ENCODE measurements at places on chromosomes 7 and 10.
A peak's percentile ranks its signal among the peaks of the same experiment; 100 is the strongest.

DNA sequence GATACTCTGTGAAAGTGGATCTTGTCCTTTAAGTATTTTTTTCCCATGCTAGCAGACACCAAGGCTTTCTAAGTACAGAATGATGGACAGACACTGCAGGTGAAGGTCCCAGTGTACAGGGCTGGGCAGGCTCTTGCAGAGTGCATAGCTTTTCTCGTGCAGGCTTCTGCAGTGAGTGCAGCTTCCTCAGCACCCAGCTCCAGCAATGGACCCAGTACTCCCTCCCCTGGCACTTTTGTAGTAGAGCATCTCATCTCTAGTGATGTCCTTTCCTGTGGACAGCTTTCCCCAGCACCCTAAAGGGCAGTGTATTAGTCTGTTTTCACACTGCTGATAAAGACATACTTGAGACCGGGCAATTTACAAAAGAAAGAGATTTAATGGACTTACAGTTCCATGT lies 104.3 kb downstream of the CUL2 start:
- DNase-seq: no peak

GRCh38 chr7:15820319-15820718 lies 133.8 kb upstream of the MEOX2 start:
- no peak for DNase-seq

DNA sequence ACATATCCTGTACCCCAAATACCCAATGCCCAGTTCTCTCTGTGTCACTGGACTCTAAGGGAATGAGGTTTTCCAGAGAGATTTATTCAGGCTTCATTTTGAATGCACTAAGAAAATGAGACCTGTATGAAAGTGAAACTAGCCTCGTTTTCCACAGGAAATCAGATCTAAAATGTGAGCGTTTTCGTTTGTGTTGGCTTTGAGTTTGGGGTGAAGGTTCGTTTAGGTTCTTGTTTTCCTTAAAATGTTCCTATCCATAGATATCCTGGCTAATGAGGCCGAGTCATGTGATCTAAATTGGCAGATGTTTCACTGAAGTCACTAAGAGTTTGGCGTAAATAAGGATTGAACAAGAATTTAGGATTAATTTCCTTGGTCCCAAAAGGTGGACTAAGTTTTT lies 90.9 kb upstream of the BMPER start:
- no peak for DNase-seq

DNA sequence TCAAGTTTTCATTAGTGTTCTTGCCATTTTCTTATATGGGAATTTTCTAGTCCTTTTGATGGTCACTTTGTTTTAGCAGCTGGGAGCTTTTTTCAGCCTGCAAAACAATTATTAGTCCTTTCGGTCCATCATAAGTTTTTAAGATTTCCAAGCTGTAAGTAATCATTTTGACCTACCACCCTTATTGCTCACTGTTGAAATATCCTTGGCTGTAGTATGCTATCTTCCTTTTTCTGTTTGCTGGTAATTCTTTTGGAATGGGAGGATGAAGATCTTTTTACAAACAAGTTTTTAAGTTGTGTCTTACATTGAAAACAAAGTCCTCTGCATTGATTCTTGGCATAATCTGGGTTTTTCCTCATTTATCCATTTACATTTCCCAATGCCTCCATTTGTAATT lies 24.0 kb downstream of the BZW2 start:
- no peak for DNase-seq

DNA sequence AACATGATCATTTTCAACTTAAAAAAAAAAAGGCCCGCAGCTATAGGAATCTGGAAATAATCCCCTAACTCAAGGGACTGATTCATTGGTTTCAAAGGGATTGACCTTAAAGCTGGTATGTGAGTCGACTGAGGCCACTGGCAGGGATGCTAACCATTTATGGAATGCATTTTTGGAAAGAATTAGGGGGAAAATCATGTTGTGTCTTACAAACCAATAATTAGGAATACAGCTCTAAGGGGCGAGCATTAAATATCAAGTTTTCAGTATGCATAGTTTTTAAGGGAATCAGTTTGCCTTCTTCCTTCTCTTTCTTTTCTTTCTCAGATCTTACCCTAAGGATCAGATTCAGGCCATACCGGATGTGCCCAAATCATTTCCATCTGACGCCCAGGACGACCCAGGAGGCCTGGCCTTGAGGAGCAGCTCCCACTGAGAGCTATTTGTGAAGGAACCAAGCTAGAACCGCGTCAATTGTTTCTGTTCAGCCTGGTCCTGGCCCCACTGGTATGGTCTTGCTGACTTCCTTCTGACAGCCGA lies 48.7 kb downstream of the BPGM start:
- DNase-seq: no peak

- no peak for DNase-seq
These were observed 153.4 kb downstream of the ATE1 start for GRCh38 chr10:121774404-121774803.

GRCh38 chr10:15868006-15868405 lies 7.7 kb upstream of the MINDY3 start:
- DNase-seq: no peak

DNA sequence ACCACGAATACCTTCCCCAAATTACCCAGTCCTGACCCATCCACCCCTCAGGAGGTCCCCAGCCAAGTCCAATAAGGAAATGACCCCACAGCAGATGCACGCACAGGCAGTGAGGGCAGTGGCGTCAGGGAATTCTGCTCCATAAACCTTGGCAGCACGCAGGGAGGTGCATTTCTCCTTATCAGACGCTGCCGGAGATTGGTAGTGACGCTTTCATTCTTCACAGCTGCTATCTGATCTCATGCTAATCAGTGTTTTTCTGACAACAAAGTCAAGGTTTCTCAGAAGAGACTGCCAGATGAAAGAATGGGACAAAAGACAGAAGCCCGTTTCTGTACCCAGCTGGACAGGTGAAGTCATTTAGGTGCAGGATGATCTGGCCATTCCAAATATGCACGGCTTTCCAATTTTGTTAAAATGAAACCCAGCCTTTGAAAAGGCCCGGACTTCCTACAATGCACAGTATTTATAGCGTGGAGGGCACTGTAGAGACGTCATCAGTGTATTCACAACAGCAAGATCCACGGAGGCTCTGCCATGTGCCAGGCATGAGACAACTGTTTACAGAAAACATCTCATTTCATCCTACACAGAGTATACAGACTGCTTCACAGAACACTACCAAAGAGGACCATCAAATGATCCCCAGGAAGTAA lies 35.3 kb downstream of the DIP2C start:
- no peak for DNase-seq

DNA sequence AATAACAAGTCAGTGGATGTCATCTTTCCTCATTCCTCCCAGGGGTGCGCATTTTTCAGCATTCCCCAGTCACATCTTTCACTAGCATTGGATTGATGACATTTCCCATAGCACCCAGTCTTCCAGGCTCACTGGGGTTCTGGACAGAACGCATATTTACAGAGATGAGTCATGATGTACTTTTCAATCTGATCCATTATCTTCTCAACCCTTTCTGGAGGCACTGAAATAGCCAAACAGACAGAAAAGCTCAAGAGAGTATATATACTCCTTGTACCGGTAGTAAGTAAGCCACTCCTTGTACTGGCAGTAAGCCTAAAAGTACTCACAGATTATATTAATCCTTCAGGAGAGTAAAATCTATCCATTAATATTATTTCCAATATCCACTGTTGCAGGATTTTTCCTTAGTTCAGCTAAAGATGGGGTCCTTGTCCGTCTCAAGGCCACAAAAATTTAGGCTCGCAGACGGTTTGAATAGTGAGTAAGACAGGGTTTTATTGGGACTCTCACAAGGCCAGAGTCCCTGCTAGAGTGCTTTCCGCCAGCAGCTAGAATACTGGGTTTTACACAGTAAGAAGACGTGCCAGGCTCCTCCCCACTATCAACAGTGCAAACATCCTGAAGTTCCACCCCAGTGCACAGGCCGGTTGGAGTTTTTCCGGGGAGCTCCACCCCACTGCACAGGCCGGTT lies 60.8 kb downstream of the MDH2 start:
- DNase-seq: no peak

DNA sequence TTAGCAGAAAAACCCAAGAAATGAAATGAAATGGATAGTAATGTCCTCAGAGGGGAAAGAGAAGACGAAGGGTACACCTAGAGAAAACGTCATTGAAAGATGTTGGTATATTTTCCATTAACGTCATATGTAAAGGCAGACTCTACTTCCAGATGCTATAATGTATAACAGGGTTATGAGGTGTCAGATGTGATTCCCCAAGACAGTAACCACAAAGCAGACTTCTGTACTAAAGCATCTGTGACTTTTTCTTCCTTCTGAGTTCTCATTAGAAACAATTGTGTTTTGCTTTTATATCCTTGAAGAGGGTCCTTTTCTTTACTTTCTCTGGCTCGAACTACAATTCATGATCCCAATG lies 37.4 kb downstream of the LRRC72 start:
- no peak for DNase-seq

GRCh38 chr7:132773527-132773956 lies 197.3 kb upstream of the PLXNA4 start:
- no peak for DNase-seq

GRCh38 chr10:65320236-65321026 lies 1605.4 kb upstream of the LRRTM3 start:
- no peak for DNase-seq

DNA sequence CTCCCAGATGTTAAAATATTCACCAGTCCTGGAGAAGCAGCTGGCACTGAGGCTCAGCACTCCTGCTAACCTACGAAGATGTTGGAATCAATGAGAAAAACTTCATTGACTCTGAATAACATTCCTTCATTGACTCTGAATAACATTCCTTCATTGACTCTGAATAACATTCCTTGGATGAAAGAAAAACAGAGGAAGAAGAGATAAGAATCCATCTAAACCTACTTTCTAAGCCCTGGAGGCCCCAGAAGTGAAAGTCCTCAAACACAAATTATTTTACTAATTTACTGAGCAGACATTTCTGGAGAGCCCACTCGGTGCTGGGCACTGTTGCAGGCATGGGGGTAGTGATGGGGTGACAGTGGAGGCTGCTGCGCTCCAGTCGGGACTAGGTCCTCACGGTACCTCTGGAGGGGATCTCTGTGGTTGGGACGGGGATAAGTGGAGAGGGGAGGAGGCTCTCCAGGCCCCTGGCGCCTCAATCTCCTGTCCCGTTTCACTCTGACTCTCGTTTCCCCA lies 254.1 kb downstream of the WDR37 start:
- DNase-seq: no peak

- peak; percentile 69 for DNase-seq
These were observed 745 bp downstream of the DAGLB start for GRCh38 chr7:6446838-6447580.

GRCh38 chr7:41648501-41648900 lies 54.4 kb downstream of the INHBA start:
- no peak for DNase-seq

GRCh38 chr7:129719980-129720732 lies 108.6 kb downstream of the NRF1 start:
- DNase-seq: no peak

DNA sequence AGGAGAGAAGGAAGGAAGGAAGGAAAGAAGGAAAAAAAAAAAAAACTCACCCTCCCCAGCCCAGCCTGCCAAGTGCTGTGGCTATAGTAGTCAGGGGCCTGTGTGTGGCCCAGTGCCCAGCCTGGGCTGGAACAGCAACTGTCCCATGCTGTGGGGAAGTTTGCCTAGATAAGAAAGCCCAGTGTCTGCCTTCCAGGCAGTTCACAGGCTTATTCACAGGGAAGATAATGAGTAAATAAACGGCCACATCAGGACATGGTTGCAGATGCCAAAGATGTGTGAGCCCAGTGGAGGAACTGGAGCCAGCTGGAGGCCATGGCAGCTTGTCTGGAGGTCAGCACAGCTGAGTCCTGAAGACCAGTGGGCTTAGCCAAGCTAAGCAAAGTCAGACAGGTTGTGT lies 132.4 kb upstream of the FOXK1 start:
- DNase-seq: no peak

DNA sequence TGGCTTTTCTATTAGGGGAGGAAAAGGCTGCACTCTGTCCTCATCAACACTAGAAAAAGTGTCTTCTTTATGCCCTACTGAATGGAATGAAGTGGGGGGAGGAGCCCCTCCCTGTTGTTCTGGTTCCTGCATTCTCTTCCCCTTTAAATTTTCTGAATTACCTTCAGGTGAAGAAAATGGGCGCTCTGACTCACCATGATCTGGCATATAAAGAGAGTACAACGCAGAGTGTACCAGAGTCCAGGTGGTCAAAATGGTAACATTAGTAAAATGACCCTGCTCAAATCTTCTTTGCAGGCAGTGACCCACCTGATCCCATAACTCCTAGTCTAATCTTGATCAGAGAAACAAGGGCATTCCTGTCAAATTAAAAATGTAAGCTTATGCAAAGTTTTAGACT lies 80.7 kb downstream of the THSD7A start:
- DNase-seq: no peak

DNA sequence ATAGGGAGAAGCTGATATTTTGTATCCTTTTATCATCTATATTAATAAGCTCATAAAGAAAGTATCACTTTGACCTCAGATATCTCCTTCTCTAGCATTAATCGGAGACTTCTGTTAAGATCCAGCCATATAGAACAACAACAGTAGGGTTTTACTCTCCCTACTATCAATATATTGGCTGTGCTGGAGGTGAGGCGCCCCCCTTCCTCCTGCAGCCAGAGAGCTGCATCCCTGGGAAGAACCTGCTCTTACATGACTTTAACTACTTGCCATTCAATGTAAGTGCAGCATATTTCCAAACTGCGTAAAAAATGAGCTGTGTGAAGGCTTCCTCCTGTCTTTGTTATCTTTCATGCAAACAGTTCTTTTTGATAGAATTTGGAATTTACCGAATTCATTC lies 247.8 kb downstream of the SDK1 start:
- DNase-seq: no peak

- DNase-seq: no peak
These were observed 137.2 kb downstream of the PHTF2 start for GRCh38 chr7:77935652-77936348.

DNA sequence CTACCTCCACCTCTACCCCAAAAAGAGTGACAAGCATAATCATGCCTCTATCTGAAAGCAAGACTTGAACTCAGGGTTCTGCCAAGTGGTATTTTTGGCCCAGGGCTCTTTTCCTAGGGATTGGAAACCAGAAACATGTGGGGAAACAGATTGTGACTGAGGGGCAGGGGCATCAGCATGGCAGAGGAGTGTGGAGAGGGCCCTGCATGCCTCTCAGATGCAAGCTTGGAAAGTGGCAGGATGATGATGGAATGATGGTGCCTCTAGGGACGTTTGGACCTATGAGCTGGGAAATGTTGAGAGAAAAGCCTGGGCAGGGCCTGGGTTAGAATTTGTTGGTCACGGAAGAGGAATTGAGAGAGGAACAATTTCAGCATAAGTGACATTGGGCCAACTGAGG lies 78.4 kb upstream of the LEP start:
- no peak for DNase-seq

- DNase-seq: no peak
These were observed 1.5 kb upstream of the KCTD7 start for GRCh38 chr7:66627151-66627681.
